Fibroblast of skin of right quadriceps (primary cell): ENCODE measurements at places on chromosomes 5 and 9.

GRCh38 chr9:69171049-69171448 is 3.0 kb upstream of the TJP2 start:
- DNase-seq, result no peak

- no peak for DNase-seq
Measured at GRCh38 chr9:126521089-126521488, 92.6 kb upstream of the LMX1B start.

GRCh38 chr5:30736669-30737068 is 456.8 kb upstream of the CDH6 start:
- no peak for DNase-seq

GRCh38 chr5:87069974-87070608 is 197.6 kb upstream of the RASA1 start:
- peak; percentile 60 for DNase-seq

GRCh38 chr5:145777445-145778063 is 57.6 kb downstream of the PRELID2 start:
- DNase-seq, result no peak

- no peak for DNase-seq
Measured at GRCh38 chr5:41968153-41968723, 43.2 kb downstream of the FBXO4 start.

DNA sequence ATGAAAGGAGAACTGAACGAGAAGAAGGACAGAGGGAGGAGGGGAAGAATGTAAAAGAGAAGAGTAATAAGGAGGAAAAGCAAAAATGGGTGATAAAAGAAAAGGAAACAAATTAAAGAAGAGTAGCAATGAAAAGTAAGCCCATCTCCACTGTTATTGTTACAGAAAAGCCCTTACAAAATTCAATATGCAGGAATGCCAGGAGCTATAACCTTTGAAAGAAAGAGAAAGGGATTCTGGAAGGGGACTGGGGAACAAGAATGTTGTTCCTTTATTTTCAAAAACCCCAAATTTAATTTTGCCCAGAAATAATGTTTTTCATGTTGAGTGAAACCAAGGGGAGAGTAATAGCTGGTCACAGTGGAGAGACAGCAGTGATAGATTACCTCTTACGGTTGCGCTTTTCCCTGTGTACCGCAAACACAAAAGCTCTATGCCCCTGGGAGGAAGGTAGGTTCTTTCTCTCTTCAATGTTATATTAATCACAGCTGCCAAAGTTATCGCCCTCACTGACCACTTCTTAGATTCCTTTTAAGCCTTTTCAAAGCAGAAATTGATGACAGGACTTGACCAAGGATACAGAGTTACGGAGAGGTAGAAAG is 86.7 kb downstream of the BRINP1 start:
- no peak for DNase-seq

- peak; percentile 88 for DNase-seq
Measured at GRCh38 chr5:132425009-132425937, 55.8 kb downstream of the SLC22A5 start.

DNA sequence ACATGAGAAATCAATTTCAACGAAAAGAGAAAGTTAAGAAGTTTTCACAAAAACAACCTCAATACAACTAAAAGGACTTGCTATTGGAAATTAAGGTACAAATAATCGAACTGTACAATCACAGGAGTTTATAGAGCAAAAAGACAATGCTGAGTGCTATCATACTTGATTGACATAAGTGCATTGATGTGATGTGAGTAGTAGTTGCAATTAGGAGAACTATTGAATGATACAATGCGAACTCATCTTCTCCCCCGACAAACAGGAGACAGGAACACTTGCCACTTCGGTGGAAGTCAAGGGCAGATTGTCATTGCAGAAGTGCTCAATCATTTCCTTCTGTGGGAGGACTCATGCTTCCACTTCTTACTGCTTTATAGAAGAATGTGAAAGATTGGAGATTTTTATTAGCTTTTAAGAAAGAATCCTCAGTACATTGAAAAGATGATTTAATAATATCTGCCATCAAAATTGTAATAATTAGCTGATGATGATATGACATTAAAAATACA is 276.6 kb upstream of the MPDZ start:
- DNase-seq, result no peak

DNA sequence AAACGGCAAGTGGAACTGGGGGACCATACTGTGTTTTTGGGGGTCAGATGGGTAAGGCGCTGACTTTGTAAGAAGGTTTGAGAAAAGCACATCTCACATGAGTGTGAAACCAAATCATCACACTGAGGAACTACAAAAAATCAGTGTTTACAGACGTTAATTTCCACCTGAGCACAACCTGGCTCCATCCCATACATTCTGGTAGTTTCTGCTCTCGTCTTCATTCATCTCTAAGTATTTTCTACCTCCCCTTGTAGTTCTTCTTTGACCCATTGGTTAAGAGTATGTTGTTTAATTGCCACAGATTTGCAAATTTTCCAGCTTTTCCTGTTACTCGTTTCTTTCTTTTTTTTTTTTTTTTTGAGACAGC is 8.9 kb upstream of the DPP7 start:
- DNase-seq, result no peak

DNA sequence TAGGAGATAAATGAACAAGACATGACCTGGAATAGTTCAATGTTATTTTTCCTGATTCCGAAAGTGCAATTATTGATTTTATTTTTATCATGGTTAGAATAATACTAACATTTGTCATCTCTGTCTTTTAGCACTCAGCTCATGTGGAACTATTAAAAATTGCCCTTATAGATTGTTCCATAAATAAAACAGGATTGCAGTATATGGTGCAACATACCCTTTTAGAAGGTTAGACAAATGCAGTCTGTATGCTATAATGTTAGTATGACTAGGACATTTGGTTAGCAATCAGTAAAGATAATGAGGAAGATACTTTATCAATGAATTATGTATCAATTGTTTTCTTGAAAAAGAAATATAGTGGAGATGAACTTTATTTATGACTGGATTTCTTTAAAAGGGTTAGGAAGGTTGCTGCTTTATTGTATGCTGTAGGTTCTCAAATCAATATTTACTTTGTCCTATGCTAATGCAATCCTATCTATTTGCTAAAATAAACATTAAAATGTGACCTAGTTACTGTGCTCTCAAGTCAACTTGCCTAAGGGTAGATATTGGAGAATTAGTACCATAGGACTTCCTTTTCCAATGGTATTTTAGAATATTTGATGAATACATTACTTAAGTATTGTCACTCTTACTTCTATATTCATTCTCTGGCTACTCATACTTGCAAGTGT is 348.9 kb upstream of the ISL1 start:
- no peak for DNase-seq
